Hematopoietic multipotent progenitor cell treated with erythropoietin and hydrocortisone succinate and interleukin-3 and kit ligand, for 15 days (in vitro differentiated cells): ENCODE measurements at places on chromosomes 2 and 18.

DNA sequence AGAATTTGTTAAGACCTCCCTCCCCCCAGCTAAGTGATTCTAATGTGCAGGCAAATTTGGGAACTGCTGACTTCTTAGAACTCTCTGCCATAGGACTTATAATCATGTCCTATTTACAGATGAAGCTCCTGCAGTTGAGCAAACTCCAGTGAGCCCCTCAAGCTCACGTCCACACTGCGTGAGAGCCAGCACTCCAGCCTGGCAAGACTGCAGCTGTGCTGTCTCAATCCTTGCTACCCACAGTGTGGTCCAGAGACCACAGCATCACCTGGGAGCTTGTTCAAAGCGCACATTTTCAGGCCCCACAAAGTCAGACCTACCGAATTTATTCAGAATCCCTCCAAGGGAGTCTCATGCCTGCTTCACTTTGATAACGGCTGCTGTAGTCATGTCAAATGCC is 243.2 kb upstream of the RAB12 start:
- DNase-seq, result no peak

- no peak for DNase-seq
These were observed 164.1 kb downstream of the GLI2 start for GRCh38 chr2:120899771-120900170.

DNA sequence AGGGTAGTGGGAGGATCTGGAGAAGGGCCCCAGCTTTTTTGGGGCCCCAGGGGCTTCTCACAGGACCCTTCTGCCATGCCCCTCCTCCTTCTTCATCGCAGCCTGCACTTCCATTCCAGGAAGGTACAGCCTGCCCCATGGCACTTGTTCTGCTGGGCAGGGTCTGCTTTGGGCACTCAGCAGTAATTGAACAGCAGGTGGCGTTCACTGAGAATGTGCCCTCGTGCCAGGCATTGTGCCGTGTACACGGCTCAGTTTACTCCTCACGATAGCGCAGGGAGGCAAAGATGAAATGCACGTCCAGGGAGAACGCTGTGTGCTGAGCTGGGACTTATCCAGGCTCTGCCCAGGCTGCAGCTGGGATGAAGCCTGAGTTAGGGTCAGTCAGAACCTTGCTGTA is 54.8 kb upstream of the ASB18 start:
- no peak for DNase-seq

DNA sequence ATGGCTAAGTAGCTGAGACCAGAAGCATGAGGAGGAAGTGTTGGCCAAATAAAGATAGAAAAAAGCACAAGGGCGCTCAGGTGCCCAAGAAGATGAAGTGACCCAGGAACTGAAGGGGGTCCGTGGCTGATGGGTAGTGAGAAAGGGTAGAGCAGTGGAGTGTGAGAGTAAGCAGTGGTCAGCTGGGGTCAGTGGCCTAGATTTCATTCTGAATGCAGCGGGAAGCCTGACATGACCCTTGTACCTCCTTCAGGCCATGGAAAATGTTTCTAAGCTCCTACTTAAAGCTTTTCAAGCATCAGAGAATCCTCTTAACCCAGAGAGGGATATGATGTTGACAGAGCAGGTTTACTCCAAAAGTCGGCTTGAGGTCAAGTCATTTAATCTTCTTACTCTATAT is 89.0 kb upstream of the UNC80 start:
- DNase-seq, result no peak

DNA sequence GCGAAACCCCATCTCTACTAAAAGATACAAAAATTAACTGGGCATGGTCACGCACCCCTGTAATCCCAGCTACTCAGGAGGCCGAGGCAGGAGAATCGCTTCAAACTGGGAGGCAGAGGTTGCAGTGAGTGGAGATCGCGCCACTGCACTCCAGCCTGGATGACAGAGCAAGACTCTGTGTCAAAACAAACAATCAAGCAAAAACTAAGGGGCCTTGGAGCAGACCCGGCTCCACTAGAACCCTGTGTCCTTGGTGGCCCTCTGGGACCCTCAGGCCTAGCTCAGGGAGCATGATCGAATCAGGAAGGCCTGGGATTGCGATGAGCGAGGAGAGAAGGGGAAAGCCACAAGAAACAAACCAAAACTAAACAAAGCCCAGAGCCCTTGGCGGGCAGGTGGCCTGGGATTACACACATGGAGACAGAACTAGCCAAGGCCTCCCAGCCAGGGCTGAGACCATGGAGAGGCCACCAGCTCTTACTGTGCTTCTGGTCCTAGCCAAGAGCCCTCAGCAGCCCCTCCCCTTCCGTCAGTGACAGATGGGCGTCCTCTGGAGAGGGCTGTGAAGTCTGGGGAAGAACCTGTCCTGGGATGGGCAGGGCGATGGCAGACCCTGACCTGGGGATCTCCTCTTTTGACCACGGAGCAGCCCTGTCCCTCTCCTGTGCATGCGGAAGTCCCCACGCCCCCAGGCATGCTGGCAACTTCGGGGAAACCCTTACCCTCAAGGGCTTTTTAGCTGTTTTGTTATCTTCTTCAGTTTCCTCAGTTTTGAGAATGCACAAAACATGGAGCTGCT is 27.4 kb upstream of the CATIP start:
- DNase-seq, result no peak

DNA sequence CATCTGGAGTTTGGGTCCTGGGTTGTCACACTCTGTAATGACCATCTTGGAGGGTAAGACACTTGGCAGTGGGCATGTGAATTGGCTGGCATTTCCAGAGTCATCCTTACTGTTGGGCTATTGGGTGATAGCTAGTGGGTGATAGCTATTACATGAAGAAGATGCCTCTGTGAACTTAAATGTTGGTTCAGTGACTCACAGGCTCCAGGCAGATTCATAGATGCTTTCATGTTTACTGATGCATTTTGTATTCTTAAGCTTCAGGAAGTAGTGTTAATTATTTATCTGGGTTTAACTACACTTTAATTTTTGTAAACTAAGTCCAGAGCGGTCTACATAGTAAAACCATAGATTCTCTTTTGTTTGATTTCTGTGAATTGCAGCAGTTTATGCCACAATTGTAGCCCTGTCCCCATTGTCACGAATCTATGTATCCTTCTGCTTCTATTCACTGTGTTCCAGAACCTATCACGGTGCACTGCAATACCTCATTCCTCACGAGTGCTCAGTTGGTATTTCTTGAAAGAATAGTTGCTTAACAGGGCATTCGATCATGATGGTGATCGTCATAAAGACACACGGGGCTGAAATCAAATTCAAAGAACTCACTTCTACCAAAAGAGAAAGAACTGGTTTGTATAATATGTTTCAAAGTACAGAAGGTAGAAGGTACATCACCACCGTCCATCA is 79.7 kb downstream of the GBX2 start:
- no peak for DNase-seq

- no peak for DNase-seq
These were observed 136.1 kb upstream of the LGALSL start for GRCh38 chr2:64317707-64318475.

GRCh38 chr2:128651000-128651399 is 332.3 kb upstream of the HS6ST1 start:
- no peak for DNase-seq

DNA sequence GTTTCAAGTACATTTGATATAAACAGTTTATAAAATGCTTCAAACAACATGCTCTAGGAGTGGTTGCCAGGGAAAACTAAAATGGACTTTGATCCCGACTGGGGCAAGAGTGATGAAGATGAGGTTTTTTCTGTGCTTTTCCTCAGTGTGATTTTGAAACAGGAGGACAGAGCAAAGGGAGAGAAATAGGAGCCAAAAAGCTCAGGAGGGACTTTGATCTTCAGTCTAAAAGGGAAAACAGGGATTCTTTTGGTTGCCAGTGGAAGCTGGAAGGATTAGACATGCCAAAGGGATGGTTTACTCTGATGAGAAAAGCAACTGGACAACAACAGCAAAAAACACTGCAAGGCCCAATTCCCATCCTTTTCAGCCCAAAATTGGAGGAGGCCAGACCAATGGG is 95.5 kb downstream of the LTBP1 start:
- DNase-seq, result no peak

DNA sequence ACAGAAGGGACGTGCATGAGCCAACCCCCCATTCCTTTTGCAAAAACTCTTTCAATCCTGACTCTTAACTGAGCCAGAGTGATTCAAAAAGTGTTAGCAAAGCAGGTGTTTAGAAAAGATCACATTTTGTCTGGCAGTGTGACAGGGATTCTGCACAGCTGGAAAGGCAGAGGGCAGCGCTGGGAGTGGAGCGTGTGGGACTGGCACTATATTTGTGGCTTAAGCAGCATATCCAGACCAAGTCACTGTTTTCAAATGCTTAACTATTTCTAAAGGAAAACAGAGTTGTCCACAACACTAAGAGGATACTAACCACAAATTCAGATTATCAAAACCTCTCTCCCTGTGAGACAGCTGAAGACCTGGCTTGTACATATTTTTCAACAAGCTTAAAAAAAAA is 19.0 kb downstream of the CABYR start:
- no peak for DNase-seq

GRCh38 chr18:61643884-61644647 is 248.7 kb downstream of the RNF152 start:
- no peak for DNase-seq

DNA sequence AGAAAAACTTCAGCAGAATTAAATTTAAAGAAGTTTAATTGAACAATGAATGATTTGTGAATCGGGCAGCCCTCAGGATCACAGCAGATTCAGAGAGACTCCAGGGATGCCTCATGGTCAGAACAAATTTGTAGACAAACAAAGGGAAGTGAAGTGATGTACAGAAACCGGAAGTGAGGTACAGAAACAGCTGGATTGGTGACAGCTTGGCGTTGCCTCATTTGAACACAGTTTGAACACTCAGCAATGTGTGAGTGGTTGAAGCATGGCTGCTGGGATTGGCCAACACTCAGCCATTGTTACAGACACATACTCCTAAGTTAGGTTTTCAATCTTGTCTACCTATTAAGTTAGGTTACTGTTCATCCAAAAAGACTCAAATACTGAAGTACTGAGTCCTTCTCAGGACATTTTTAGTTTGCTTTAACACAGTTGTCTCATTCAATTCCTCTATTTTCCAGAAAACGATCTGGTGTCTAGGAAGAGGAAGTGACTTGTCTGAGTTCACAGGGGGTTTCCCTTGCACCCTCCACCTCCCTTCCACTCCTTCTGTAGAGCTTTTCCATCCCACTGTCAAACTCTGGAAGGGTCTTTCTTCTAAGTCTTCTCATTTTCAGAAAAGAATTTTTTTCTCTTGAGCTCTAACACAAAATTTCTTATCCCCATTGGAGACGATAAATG is 137.9 kb downstream of the SLC4A3 start:
- no peak for DNase-seq

DNA sequence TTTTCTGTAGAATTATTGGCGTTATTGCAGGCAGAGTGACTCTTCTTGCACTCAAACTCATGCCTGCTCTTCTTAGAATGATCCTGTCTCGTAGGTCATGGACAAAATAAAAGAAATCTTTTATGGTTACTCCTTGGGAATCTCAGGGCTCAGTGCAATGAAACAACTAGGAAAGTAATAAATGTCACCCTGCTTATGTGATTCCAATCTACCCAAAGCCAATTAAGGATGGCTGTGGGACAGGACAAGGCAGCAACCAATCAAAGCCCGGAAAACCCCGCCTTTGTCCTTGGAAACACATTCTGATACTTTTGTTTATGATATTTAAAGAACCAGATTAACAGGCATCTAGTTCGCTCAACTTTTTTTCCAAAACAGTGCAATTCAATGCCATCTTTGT is 53.0 kb downstream of the GRB14 start:
- DNase-seq, result no peak

GRCh38 chr2:223735659-223736244 is 101.6 kb downstream of the AP1S3 start:
- DNase-seq, result no peak

GRCh38 chr2:107374249-107374648 is 452.4 kb upstream of the RGPD4 start:
- no peak for DNase-seq

DNA sequence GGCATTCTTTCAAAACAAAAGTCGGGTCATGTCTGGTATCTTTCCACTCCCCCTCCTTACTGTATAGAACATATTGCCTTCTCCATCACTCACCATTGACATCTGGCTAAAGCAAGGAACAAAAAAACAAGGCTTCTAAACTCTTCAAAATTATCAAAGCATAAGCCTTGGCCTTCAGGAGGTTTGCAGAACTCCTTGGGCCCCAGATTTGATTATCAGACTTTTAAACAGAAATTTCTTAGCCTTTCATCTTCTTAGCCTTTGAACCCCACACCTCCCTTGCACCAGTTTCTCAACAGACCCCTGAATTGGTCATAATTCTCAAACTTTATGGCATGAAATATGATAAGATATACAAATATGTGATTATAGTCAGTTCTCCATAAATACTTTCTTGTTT is 59.8 kb upstream of the XDH start:
- no peak for DNase-seq

GRCh38 chr18:11937874-11938478 is 29.9 kb upstream of the MPPE1 start:
- DNase-seq, result peak; percentile 86
